Effector CD8-positive, alpha-beta T cell (primary cell): ENCODE measurements at places on chromosomes 2 and 18.
A peak's percentile ranks its signal among the peaks of the same experiment; 100 is the strongest.

DNA sequence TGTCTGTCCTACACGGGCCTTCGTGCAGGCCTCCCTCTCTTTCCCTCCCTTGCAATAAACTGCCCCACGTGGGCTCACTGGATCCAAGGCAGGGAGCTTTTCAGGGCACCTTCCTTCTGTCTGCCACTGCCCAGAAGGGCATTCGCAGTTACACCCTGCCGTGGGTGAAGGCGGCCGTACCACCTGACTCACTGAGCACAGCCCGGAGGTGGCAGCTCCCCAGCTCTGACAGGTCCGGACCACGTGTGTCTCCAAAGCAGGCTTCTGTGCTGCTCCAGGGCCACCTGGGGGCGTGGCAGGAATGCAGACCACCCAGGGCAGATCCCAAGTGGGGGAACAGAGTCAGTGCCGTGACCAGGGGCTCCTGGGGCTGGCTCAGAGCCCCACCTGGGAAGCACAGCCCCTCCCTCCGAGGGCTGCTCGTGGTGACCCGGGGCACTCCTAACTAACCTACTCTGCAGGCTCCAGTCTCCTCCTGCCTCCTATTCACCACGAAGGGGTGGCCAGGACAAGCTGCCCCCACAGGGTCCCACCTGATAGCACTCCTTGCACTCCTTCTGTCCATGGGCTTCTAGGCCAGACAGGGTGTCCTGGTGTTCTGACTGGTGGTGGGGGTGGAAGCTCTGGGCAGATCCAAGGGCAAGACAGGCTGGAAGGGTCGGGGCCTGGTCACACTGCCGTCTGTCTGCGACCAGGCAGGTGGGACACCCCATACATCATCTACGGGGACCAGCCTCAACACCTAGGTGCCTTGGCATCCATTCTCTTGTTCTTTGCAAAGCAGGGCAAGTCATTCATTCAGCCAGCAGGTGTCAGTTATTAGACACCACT is 9.7 kb downstream of the SNED1 start:
- no peak for DNase-seq

DNA sequence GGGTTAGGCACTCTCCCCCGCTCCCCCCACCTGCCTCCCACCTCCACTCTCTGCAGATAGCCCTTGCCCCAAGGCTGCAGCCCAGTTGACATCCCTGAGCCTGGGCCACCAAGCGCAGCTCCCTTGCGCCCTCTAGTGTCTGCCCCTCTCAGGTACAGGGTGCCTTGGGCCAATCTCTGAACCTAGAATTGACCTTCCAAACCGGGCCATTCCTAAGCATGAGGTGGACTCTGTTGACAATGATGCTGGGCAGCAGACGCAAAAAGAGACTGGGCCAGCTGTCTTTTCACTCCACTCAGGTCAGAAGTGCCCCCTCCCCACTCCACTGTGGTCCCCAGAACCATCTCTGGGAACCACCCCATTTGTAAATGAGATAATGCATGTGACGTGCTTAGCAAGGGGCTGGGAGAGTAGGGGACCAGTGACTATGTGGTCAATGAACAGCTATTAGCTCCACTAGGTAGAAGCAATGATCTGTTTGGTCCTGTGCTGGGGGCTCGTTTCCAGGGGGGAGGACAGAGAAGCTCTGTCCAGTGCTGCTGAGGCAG is 43.3 kb upstream of the PLB1 start:
- peak; percentile 63 for DNase-seq

DNA sequence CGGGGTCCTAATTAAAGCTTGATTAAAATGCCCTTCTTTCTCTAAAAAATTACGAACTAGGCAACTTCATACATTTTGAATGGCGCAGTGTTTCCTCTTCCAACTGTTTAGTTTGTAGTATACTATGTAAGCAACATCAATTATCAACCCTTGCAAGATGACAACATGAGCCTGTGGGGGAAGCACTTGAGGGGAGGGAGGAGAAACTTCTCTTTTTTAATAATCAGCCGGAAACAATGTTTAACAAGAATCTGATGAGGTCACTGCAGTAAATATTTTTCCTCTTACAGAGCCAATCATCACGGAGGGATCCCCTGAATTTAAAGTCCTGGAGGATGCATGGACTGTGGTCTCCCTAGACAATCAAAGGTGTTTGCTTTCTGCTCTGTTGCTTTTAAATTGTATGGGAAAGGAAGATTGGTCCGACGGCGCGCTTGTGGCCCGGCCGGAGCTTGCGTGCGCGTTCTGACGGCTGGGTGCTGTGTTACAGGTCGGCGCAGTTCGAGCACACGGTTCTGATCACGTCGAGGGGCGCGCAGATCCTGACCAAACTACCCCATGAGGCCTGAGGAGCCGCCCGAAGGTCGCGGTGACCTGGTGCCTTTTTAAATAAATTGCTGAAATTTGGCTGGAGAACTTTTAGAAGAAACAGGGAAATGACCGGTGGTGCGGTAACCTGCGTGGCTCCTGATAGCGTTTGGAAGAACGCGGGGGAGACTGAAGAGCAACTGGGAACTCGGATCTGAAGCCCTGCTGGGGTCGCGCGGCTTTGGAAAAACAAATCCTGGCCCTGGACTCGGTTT is 5.3 kb upstream of the DLX1 start:
- DNase-seq, result no peak

GRCh38 chr2:15547115-15547876 is 13.8 kb downstream of the NBAS start:
- no peak for DNase-seq

DNA sequence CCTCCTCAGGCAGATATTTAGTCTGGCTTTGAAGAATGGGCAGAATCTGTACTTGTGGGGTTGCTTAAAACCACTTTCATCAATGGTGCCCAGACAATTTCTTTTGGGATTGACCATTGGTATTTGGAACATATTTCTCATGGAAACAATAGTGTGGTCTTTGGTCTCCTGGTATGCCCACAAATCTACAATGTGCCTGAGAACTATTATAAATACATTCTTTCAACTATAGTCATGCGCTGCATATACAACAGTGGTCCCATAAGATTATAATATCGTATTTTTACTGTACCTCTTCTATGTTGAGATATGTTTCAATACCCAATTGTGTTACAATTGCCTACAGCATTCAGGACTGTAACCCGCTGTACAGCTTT is 34.8 kb upstream of the PPP4R1 start:
- no peak for DNase-seq

- DNase-seq, result no peak
These were observed 62.6 kb downstream of the TMEM131 start for GRCh38 chr2:97932975-97933662.

GRCh38 chr2:40321822-40322221 is 130.1 kb downstream of the SLC8A1 start:
- no peak for DNase-seq

DNA sequence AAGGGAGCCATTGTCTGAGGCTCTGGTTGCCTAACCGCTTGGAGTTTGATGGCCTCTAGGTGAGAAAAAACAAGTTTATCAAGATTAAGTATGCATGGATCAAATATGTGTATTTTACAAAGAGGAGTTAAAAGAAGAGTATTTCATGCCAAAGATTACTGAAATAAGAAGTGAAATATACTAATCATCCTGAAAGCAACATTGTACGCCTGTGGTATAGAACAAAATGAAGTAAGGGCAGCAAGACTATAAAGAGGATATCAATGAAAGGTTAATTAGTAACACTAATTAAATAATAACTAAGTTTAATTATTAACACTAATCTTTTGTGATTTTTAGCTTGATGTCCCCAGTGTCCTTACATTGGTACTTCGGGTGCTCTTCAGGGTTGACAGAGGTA is 276.7 kb downstream of the CALCRL start:
- no peak for DNase-seq

- DNase-seq, result no peak
These were observed 360.0 kb downstream of the EPHA4 start for GRCh38 chr2:221212105-221212504.

GRCh38 chr2:193240752-193241151 is 1046.0 kb upstream of the TMEFF2 start:
- DNase-seq, result no peak

DNA sequence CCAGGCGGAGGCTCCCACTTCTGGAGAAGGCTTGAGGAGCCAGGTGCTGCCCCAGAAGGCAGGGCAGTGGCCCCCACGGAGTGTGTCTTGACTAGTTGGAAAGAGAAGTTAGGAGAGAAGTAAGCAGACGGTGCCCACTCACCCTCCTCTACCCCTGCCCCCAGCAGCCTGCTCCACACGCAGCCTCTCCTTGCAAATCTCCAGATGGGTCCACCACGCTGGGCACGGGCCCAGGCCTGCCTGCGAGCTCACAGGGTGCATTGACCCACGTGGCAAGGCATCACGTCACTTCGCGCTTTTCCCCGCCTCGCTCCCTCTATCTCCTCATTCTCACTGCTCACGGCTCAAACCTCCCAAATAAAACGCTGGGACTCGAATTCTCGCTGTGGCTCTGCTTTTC is 71.8 kb upstream of the RAB12 start:
- no peak for DNase-seq

- no peak for DNase-seq
These were observed 101.3 kb downstream of the INHBB start for GRCh38 chr2:120447127-120447785.

GRCh38 chr18:79239631-79240030 is 156.1 kb upstream of the NFATC1 start:
- DNase-seq, result no peak

GRCh38 chr18:34929336-34929780 is 111.9 kb upstream of the MAPRE2 start:
- no peak for DNase-seq

GRCh38 chr2:236858661-236859060 is 227.0 kb upstream of the COPS8 start:
- DNase-seq, result no peak

GRCh38 chr2:100200985-100201384 is 58.6 kb upstream of the AFF3 start:
- no peak for DNase-seq

GRCh38 chr2:233810385-233810784 is 32.3 kb downstream of the MROH2A start:
- DNase-seq, result no peak

DNA sequence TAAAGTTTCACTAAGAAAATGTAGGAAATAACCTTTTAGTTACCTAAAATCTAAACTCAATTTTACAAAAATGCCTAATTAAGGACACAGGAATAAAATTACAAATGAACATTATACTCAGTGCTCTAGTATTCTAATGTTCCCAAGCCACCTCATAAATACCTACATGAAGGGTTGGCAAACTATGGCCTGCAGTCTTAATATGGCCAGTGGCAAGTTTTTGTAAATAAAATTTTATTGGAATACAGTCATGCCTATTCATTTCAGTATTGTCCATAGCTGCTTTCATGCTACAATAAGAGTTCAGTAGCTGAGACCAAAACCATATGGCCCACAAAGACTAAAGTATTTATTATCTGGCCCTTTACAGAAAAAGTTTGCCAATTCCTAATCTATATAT is 53.8 kb downstream of the SS18 start:
- no peak for DNase-seq

DNA sequence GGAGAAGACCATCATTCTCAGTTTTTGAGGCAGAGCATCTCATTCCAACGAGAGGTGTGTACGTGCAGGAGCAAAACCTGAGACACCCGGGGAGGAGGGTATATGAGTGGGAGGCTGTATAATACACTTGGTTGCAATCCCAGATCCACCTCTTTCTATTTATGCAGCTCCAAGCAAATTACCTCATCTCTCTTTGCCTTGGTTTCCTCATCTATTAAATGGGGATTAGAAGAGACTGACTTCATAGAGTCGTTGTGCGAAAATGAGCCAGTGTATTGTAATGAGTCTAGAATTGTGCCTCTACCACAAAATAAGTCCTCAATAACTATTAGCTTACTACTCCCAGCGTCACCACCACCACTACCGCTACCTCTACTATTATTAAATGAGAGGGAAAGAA is 40.1 kb downstream of the TGOLN2 start:
- DNase-seq, result no peak

GRCh38 chr18:3466045-3466444 is 16.1 kb downstream of the TGIF1 start:
- no peak for DNase-seq

- DNase-seq, result no peak
These were observed 20.1 kb upstream of the TTC39C start for GRCh38 chr18:23994361-23994902.

- DNase-seq, result no peak
These were observed 22.2 kb upstream of the CAB39 start for GRCh38 chr2:230690439-230690838.

DNA sequence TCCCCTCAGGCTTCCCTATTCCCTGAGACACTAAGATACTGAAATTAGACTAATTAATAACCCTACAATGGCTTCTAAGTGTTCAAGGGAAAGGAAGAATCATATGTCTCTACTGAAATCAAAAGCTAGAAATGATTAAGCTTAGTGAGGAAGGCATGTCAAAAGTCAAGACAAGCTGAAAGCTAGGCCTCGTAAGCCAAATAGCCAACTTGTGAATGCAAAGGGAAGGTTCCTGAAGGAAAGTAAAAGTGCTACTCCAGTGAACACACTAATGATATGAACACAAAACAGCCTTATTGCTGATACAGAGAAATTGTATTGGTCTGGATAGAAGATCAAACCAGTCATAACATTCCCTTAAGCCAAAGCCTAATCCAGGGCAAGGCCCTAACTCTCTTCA is 10.0 kb downstream of the ZC3H8 start:
- DNase-seq, result no peak

GRCh38 chr2:96252526-96252925 is 13.3 kb downstream of the TMEM127 start:
- DNase-seq, result no peak

GRCh38 chr2:219615036-219615435 is 12.4 kb upstream of the SLC4A3 start:
- no peak for DNase-seq
